ENCODE measurements at places on chromosomes 6 and 20.

DNA sequence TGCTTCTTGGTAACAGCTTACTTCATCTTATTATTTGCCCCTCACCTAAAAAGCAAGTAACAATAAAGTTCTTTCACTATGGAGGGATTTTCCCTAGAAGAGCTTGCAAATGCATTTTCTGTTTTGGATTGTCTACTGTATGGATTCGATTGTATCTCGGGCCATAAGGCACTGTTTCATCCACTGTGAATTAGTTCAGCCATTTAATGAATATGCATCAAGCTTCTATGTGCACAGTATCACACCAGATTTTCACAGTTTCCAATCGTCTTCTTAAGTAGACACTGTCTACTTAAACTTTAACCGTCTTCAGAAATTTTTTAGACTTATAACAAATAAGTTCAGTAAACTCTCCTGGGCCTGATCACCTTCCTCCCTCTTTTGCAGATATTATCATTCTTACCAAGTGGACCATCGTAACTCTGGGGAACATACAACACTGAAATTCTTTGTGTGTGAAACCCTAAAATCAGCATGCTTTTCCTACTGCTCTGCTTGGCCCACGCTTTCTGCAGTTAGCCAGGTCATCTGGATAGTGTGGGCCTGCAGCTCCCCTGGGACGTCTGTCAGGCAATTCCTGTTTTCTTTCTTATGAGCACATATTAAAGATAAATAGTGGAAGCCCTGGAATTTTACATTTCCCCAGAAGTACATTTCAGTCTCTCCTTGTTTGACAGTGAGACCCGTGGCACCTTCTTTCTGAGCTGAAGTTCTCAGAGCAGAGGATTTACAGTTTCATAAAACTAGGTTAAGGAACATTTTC is 136.5 kb upstream of the PDE10A start:
- no peak for DNase-seq

- DNase-seq, result no peak
These were observed 17.1 kb upstream of the CSNK2A1 start for GRCh38 chr20:560680-561079.

DNA sequence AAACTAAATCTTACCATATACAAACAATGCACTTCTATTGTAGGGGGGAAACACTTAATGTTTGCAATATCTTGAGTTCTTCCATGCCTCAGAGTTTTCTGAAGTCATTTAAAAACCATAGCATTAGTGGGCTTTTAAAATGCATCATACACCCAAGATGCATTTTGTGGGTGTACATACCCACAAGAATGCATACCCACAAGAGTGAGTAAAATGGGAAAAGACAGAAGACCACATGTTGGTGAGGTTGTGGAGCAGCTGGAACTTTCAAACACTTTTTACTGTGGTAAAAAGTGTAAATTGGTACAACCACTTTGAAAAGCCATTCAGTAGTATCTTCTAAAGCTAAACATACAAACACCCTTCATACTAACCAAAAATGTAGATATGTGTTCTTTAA is 57.5 kb downstream of the CYB5R4 start:
- DNase-seq, result no peak

GRCh38 chr6:80789912-80790570 is 683.6 kb downstream of the BCKDHB start:
- no peak for DNase-seq

DNA sequence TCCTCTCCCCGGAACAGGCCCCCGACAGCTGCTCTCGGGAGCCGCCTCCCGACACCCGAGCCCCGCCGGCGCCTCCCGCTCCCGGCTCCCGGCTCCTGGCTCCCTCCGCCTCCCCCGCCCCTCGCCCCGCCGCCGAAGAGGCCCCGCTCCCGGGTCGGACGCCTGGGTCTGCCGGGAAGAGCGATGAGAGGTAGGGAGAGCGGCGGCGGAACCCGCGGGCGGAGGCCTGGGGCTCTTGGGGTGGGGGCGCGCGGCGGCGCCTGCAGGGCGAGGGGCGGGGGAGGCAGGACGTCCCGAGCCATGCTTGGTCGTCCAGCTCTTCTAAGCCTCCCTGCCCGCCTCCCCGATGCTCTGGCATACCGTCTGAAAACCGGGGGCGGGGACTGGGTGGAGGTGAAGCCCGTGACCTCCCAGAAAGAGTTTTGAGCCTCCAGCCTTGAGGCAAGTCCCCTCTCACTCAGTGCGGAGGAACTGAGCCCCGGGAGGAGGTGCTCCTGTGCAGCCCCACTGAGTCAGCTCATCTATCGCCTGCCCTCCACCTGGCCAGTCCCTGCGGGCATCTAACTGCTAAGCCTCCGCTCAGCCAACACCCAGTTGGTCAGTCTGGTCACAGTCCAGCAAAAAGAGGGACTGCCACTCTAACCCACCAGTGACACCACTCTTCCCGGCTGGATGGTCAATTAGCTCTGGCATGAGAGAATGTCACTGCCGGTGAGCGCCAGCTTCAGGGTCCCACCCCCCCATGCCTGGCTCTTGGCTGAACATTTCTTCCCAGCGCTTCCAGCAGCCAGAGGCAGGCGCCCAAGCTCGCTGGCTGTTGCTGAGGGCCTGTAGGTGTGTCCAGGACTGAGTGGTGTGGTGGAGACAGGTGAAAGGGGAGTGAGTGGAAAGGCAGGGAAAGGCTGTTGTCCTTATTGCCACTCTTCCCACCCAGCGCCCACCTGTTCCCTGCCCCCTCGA is 482 bp downstream of the DDR1 start:
- DNase-seq, result peak; percentile 33

All from T-helper 1 cell (primary cell).